Right renal cortex interstitium (tissue), 3 donors: ENCODE measurements at places on chromosomes 5 and 9. TPM values are rescaled to one million over a fixed set of nuclear protein-coding genes. Genes with fewer than 3 reads are reported as not detected.

- DNase-seq = no peak
These were observed 143.3 kb downstream of the ALDH1A1 start for GRCh38 chr9:72809586-72809985.

DNA sequence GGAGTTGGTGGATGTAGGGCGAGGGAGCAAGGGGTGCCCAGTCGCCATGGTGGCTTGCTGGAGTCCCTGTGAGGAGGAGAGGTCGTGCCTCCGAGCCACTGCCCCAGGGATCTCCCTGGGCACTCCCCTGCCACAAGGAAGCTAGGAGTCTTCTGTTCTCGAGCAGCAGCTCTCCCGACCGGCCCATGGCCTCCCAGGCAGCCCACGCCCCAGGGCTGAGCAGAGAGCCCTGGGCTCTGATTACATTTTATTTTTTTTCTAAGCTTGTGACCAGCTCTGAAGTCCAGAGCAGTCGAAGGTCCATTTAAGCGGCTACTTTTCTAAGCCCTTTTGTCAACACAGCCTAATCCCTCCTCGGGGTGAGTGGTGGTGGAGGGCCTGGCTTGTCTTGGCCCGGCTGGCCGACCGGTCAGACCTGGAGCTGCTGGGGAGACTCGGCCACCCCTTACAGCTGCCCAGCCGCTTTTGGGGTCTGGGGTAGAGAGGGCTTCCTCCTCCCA is 2.1 kb downstream of the RXRA start:
- no peak for DNase-seq

GRCh38 chr5:54799645-54800044 is 185.7 kb downstream of the ESM1 start:
- no peak for DNase-seq

GRCh38 chr5:55624841-55625588 is 87.1 kb downstream of the SLC38A9 start:
- DNase-seq = no peak

GRCh38 chr9:123191680-123192079 is 76.7 kb downstream of the STRBP start:
- no peak for DNase-seq

GRCh38 chr9:113787871-113788270 is 88.2 kb upstream of the ZNF618 start:
- no peak for DNase-seq

- no peak for DNase-seq
These were observed 18.5 kb downstream of the CAMSAP1 start for GRCh38 chr9:135888766-135889394.

DNA sequence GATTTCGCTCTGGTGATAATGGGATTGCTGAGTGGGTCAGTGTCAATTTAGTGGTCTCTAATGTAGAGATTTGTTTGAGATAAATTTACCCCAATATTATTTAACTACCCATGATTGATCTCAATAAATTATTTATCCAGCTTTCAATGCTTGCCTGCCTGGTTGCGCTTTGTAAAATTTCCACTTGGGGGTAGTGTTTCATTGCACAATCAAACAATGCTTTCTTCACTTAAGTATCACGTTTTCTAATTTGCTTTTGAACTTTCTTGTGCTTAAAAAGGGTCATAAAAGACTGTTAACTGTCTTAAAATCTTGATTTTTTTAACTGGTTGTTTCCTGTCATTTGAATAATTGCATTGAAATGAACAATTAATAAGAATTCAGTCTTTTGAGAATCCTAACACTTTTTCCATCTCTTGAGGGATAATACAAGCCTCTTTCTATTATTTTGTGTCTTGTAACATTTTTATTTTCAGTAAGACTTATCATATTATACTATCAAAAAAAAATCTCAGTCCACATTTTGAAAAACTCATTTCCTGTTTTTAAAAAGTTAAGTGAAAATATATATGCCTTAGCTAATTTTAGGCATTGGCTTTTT is 18.7 kb downstream of the HSD17B4 start:
- DNase-seq = no peak

DNA sequence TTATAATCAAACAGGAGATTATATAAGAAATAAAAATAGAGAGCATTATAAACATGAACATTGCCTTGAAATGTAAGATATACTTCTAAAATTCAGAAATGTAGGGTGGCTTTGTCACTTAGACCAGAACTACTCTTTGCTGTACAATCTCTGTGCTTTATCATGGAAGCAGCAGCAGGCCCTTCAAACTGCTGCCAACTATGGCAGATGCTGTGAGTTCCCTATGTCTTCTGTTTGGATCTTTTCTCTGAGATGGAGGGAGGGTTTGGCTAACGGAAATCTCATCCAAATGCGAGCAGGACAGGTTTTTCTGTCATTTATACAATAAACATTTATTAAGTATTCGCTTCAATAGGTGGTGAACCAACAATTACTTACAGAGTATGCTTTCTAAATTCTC is 34.8 kb upstream of the RICTOR start:
- DNase-seq = no peak

- DNase-seq = no peak
These were observed 1723.3 kb downstream of the EFNA5 start for GRCh38 chr5:105947461-105947860.

GRCh38 chr9:89662718-89663613 is 58.2 kb downstream of the GADD45G start:
- DNase-seq = no peak

- DNase-seq = no peak
These were observed 9.0 kb downstream of the RALGDS start for GRCh38 chr9:133111808-133112662.

DNA sequence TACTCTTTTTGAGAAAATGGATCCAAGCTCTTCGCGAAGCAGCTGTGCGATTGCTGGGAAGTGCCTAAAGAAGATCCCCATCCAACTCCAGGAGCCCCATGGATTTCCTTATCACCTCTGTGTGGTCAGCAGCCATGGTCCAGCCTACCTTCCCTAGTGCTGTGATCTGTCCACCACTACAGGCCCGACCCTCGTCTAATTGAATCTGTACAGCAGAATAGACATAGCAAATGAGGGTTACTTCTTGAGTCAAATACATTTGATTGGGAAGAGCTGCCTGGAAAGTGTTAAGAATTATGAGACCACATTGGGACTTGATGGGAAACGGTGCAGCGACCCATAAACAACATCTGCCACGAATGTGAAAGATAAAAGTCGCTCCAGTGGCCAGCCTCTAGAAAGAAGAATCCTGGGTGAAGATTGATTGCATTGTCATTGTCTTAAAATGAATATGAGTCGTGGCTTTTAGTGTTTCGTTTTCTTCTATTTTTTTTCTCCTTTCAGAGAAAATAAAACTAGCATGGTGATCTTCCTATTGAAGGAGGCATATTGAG is 118.4 kb downstream of the PAM start:
- no peak for DNase-seq

GRCh38 chr5:14097998-14098471 is 45.1 kb upstream of the TRIO start:
- DNase-seq = no peak

- DNase-seq = no peak
These were observed 206.1 kb upstream of the NFIL3 start for GRCh38 chr9:91629718-91630117.

DNA sequence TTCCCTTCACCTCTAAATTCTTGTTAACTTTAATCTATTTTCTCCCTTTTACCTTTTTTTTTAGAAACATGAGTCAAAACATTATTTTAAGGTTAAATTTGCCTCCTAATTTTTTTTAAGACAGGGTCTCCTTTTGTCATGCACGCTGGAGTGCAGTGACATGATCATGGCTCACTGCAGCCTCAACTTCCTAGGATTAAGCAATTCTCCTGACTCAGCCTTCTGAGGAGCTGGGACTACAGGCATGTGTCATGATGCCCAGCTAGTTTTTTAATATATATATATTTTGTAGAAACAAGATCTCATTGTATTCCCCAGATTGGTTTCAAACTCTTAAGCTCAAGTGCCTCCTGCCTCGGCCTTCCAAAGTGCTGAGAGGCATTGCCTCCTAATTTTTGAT is 424.7 kb upstream of the FAM174A start:
- DNase-seq = no peak

GRCh38 chr5:126014676-126015075 is 408.5 kb upstream of the GRAMD2B start:
- no peak for DNase-seq

DNA sequence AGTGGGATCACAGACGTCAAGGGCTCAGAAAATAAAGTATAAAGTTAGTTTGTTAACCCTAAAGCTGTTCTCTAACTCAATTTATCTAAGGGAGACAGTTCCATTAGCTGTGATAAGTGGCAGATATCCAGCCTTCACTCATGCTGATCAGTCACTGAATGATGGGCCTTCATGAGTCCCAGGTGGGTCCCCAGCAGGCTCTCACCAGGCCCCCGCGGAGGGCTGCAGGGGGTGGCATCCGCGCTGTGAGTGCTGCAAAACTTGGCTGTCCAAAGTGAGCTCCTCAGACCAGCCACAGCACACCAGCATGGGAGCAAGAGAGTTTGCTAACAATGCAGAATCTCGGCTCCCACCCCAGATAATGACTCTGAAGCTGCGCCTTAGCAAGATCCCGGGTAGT is 187.2 kb downstream of the GNA14 start:
- DNase-seq = no peak

DNA sequence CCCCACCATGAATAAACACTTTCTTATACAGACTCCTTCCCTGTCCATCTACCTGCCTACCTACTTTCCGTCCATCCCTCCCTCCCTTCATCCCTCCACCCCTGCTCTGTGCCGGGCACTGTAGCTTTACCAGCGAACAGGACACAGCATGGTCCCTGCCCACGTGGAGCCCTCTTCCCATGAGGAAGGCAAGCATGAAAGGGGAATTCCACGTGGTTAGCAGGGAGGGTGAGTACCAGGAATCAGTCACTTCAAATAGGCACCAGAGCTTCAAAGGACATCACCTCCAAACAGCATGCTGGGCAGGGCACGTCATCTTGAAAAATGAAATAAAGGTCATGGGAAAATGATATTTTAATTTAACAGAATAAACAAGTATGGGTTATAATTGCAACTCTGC is 35.0 kb upstream of the TDRD7 start:
- no peak for DNase-seq

DNA sequence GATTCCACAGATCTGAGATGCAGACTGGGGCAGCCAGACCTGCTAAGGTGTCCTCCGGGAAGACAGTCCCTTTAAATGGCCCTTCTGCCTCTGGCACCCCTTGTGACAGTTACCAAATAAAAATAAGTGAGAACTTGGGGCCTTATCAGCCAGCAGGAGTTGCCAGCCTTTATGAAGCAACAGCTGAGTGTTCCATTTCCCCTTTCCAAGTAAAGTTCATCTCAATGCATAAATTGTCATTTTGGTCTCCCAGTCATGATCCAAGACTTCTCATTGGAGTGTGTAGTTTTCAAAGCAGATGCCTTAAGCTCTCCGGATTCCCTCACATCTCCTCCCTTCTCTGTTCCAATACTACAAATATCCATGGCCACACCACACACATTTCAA is 4.1 kb downstream of the PTCH1 start:
- DNase-seq = no peak

GRCh38 chr9:120921661-120922181 is 4.9 kb downstream of the TRAF1 start:
- no peak for DNase-seq

DNA sequence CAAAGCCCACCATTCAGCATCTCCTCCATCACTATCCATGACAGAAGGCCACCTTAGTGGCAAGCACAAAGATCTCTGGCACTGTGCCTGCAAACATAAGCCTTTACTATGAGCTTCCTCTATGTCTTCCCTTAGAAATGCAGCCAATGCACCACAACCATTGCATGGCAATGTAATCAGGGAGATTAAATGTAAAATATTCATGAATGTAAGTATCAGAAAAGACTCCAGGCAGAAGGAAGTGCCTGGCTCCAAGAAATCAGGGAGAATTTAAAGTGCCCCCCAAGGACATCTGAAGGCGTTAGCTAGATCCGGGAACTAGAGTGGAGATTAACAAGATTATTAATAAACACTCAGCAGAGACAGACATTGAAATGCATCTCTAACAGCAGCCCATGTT is 32.5 kb upstream of the MYORG start:
- DNase-seq = no peak

- no peak for DNase-seq
These were observed 127.2 kb upstream of the SLC44A1 start for GRCh38 chr9:105117234-105117633.

GRCh38 chr5:175747539-175748060 is 89.7 kb downstream of the HRH2 start:
- DNase-seq = no peak

- no peak for DNase-seq
These were observed 1331.0 kb upstream of the CDH9 start for GRCh38 chr5:28369418-28369817.

DNA sequence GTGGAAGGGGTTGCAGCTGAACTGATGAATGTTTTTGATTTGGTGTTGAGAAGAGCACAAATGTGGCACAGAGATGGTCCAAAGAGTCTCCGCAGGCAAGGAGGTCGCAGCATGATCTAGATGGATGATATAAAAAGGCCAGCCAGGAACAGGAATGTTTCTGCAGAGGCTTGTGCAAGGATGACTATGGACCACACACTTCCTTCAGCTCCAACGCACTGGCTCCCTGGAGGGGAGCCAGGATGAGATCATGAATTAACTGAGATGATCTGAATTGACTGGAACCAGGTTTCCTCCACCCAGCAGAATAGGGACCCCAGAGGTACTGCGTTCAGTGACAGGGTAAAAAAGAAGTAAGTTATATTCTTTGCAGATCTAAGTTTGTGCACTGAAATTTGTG is 89.0 kb downstream of the ARSB start:
- no peak for DNase-seq

- DNase-seq = no peak
These were observed 753 bp upstream of the STC2 start for GRCh38 chr5:173328844-173329490.

The GHR gene
- polyA plus RNA-seq = 17.9 TPM

The NMUR2 gene
- polyA plus RNA-seq = 0.15 TPM

The TXNDC8 gene
- not detected for polyA plus RNA-seq

The GNPDA1 gene
- 66.7 TPM for polyA plus RNA-seq

The IFNA7 gene
- polyA plus RNA-seq = not detected

The PCDHGB2 gene
- 3.2 TPM for polyA plus RNA-seq

The C5orf58 gene
- polyA plus RNA-seq = not detected

The DMRT3 gene
- 1.4 TPM for polyA plus RNA-seq

The BTNL3 gene
- polyA plus RNA-seq = 0.43 TPM

The SYNPO gene
- polyA plus RNA-seq = 98.9 TPM

The ZNF883 gene
- 10.8 TPM for polyA plus RNA-seq

The LOX gene
- polyA plus RNA-seq = 40.3 TPM

The SPINK6 gene
- not detected for polyA plus RNA-seq

The OTP gene
- polyA plus RNA-seq = not detected

The C5orf52 gene
- polyA plus RNA-seq = not detected

The SPATA31A3 gene
- polyA plus RNA-seq = not detected

The NRARP gene
- polyA plus RNA-seq = 5.3 TPM
